ENCODE measurements at places on chromosomes 16 and 17.

- no peak for DNase-seq
Measured at GRCh38 chr17:17813055-17813724, 23.6 kb downstream of the SREBF1 start.

DNA sequence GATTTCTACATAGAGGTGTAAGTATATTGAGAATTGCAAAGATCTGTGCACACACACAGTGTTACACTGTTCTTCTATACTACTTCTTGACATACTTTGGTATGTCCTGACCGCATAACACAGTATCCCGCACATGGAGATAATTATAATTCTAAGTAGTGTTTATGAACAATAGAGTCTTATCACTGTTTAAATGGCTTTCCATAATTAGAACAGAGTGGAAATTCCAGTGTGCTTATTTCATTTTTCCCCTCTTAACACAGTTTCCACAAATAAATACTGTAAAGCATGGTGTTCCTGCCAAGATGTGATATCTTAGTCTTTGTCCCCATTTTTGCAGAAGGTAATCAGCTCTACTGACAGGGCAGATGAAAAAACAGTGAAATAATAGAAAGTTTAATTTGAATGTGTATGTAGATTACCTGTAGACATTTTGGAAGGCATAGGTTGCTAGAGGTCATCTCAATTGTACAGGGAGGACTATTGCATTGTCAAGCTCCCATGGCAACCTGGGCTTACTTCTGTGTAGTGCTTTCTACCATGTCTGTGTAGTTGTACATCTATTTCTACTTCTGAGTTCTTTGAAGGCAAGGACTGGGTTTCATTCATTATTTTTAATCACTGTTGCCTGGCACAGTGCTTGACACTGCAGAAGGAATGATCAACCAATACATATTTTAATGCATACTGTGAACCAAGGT lies 10.1 kb upstream of the KRT28 start:
- DNase-seq = no peak

DNA sequence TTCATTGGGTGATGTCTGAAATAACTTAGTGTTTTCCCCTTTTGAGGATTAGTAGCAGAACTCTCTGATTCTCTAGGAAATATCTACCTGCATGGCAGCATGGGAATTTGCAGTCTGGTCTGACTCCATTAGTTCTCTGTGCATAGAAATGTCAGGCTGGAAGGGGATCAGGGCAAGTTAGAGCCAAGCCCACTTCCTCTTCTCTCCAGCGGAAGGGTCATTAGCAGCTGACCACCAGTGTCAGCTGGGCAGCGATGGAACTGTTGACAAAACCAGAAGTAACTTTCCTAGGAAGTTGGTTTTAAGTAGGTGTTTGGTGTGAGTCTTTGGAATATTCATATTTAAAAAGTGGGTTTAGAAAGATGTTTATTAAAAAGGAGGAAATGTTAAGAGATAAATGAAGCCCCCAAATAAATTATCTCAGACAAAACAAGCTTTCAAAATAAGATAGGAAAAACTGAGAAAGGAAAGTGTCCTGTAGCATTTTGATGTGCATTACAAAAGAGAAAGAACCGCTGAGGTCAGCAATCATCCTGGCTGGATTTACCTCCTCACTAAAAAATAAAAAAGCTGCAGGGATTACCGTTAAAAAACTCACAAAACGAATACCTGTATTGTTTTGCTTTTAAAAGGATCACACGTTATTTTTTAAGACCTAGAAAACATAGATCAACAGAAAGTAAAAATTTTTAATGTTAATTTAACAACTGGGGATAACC lies 32.4 kb upstream of the MMD start:
- no peak for DNase-seq

DNA sequence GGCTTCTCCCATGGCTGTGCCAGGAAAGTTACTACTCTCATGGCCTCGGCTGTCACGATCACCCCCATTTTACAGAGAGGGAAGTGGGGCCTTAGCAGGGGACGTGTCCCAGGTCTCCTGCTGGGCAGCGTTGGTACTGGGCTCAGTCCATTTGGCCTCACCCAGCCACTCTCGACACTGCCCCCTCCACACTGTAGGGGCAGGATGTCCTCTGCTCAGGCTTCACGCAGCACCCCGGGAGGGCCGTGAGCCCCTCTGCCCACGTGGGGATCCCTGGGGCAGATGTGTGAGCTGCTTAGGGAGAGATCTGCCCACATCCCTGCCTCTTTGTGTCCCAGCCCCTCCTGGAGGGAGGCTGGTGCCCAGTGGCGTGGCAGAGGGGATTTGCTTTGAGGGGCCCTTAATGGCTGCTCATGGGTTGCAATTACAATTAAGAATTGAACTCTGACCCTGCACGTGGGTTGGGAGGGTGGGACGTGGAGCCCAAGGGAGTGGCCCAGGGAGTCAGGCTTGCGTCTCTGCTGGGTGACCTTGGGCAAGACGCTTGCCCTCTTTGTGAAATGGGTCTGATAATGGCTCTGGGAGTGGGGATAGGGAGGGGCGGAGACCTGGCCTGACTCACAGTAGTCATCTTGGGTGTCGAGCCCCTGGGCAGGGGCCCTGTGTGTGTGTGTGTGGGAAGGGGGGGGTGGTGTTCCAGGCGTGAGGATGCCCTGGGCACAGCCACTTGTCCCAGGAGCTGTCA lies 2.3 kb upstream of the KCNJ12 start:
- no peak for DNase-seq

GRCh38 chr16:30482366-30482765 lies 9.8 kb downstream of the ITGAL start:
- DNase-seq = no peak

GRCh38 chr17:79997011-79997660 lies 38.5 kb downstream of the TBC1D16 start:
- peak; percentile 89 for DNase-seq

- no peak for DNase-seq
Measured at GRCh38 chr16:85206472-85207356, 94.4 kb upstream of the CIBAR2 start.

- no peak for DNase-seq
Measured at GRCh38 chr17:48123111-48123510, 15.5 kb downstream of the SNX11 start.

DNA sequence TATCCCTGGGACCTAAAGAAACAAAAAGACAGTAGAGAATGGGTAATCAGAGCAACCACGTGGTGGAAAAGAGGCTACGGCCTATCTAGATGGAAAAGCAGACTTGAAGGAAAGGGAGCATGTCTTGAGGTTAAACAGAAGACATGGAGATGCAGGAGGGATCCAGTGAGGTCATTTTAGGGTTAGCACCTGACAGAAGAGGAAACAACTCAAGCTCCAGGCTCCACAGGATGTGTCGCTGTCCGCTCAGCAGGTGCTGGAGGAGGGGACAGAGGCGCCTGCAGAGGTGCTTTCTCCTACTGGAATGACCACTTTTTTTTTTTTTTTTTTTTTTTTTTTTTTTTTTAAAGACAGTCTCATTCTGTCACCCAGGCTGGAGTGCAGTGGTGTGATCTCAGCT lies 47.5 kb upstream of the CLEC3A start:
- no peak for DNase-seq

Measured in activated CD4-positive, alpha-beta T cell treated with anti-CD3 and anti-CD28 coated beads, Interleukin-2, Interleukin-4, amounts not matched to agents 100 ng/mL and 50 ng/mL, durations not matched to agents 16 hours and 8 hours (primary cell).